ENCODE measurements at places on chromosomes 3 and 15. TPM values are rescaled to one million over a fixed set of nuclear protein-coding genes. Genes with fewer than 3 reads are reported as not detected.

The DNAH12 gene
- polyA plus RNA-seq: 7.4 TPM

The SLC24A5 gene
- polyA plus RNA-seq: 0.65 TPM

The C3orf20 gene
- 0.06 TPM for polyA plus RNA-seq

The KBTBD12 gene
- 1.1 TPM for polyA plus RNA-seq

The LIPH gene
- polyA plus RNA-seq: 2.2 TPM

The UNC13C gene
- 13.3 TPM for polyA plus RNA-seq

GRCh38 chr3:72223116-72223515 is 438.2 kb upstream of the PROK2 start:
- DNase-seq: no peak

DNA sequence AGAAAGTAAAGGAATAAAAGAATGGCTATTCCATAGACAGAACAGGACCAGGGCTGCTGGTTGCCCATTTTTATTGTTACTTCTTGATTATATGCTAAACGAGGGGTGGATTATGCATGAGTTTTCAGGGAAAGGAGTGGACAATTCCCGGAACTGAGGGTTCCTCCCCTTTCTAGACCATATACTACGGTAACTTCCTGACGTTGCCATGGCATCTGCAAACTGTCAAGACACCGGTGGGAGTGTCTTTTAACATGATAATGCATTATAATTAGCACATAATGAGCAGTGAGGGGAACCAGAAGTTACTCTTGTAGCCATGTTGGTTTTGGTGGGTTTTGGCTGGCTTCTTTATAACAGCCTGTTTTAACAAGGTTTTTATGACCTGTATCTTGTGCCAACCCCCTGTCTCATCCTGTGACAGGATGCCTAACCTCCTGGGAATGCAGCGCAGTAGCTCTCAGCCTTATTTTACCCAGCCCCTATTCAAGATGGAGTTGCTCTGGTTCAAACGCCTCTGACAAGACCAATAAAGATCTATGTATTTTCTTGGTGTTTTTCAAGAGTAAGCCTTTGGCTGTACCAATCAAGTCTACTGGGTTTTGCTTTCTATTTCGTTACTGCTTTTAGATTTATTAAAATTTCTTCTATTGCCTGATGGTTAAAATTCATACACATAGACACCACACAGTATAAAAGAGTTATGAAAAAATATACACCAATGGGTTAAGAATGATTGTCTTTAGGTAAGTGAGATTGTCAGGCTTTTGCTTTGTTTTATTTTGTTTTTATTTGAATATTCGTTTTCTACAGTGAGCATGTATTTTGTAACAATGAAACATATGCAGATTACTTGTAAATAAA is 37.4 kb upstream of the CTDSPL start:
- no peak for DNase-seq

GRCh38 chr3:194989241-194989640 is 281.7 kb downstream of the XXYLT1 start:
- DNase-seq: no peak

- DNase-seq: no peak
These were observed 89.5 kb downstream of the WDR76 start for GRCh38 chr15:43916326-43916660.

- DNase-seq: no peak
These were observed 91.0 kb upstream of the MBNL1 start for GRCh38 chr3:152177757-152178156.

DNA sequence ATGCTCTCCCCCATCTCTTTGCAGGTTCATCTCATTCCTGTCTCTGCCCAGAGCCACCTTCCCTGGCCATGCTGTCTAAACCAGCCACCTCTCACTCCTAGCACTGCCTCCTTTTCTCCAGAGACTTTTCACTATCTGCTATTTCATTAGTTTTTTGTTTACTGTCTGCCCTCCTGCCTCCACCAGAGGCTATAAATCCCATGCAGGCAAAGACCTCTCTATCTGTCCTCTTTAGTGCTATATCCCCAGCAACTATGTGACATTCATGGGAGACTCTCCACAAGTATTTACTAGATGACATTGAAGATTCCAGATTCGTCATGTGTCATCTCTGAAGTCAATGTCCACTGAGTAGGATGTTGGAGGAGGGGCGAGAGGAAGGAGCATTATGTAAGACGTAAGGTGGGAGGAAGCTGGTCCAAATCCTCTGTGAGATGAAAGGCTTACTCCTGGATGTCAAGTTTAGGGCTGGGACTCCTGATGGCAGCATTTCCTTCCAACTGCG is 3.4 kb upstream of the FAM43A start:
- no peak for DNase-seq

DNA sequence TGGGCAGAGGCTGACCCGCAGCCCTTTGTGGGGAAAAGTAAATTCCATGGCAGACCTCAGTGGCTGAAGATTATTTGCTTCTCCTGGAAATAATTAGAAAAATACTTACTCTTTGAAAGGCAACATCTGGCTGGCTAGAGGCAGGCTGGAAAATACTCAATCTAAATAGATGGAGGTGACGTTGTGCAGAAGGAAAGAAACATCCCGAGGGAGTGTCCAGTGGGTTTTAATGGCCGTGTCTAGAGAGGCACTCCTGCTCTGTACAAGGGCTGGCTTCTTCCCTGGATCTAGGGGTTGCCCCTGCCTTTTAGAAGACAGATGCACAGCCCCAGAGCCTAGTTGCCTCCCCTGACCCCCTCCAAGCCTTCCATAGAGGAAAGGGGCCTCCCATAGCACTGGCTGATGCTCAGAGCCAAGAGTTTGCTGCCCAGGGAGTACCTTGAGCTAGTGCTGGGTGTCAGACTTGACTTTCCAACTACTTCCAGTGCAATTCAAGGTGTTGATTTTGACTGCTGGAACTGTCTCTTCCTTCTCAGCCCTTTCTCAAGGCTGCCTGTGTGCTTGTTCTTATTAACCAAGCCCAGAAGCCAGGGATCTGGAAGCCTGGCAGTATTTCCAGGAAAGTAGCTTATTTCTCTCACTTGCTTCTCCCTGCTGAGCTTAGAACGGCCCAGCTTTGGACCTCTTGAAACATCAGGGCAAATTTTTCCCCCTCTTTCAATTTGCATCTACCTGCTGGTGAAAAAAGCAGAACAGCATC is 27.4 kb downstream of the CGNL1 start:
- no peak for DNase-seq

- DNase-seq: no peak
These were observed 48.3 kb downstream of the SPTSSB start for GRCh38 chr3:161322781-161323568.

- no peak for DNase-seq
These were observed 64.2 kb upstream of the CMSS1 start for GRCh38 chr3:99753268-99753975.

GRCh38 chr15:66876421-66876730 is 174.3 kb downstream of the SMAD6 start:
- DNase-seq: no peak

- DNase-seq: no peak
These were observed 469.6 kb downstream of the EDEM1 start for GRCh38 chr3:5657106-5657505.

DNA sequence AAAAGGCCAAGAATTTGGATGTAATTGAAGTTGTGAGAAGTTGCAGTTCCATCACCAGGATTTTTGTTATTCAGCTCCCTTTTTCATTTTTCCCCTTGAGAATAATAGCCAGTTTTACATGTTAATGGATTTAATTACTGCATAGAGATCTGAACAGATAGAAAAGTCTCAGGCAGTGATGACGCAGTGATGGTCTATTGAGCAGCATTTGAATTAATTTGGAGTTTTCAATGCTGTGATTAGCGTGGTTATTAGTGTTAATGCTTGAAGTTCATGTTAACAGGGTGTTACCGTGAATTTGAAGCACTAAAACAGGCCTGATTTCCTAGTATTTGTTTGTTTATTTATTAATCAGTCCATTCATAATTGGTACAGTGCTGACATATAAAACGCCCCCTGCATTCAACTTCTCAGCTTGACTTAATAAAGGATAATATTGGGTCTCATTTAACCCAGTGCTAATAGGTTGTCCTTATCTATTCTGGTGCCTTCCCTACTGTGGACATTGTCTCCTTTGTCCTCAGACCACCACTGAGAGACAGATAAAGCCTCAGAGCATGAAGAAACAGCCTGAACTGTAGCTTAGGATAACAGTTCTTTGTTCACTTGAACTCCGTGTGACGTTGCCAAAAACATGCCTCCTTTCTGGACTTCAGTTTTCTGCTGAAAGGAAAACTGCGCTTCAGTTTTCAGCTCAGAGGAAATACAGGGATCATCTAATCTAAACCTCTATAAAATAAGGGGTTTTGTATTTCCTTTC is 82.4 kb downstream of the RTP4 start:
- DNase-seq: no peak

DNA sequence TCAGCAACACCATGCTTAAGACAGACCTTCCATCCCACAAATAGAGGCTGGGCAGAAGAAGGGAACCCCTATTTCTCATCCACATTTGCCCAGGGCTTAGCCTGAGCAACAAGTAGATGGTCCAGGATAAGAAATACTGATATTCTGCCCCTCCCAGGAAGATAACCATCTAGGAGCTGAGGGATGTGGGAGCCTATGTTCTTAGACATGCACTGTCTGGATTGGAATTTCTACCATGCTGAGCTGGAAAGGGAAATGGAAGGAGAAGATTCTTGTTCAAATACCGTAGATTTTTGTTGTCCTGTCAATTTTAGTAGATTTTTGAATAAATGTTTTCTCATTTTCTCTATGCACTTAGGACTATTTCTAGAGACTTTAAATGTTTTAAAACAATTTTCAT is 450.7 kb upstream of the SEMA6D start:
- no peak for DNase-seq

- no peak for DNase-seq
These were observed 101.2 kb downstream of the WDR72 start for GRCh38 chr15:53658255-53658654.

DNA sequence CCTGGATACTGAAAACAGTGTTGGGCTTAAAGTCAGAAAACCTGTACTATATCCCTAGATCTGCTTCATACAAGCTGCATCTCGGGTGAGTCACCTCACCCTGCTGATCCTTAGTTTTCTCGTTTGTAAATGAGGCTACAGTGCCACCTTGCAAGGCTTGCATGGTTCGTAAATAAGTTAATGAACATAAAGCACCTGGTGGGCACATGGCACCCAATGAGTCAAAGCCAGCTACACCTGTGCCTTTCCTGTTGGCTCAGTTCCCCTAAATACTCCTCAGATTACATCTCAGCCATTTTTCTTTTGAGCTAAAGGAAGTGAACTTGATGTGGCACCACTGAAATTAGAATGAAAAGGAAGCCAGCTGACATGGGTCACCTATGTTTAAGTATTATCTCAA is 26.5 kb downstream of the RTP1 start:
- DNase-seq: no peak
